ENCODE measurements at places on chromosomes 2 and 18.
A peak's percentile ranks its signal among the peaks of the same experiment; 100 is the strongest.

GRCh38 chr2:15425712-15426111, 135.4 kb downstream of the NBAS start:
- DNase-seq: no peak

DNA sequence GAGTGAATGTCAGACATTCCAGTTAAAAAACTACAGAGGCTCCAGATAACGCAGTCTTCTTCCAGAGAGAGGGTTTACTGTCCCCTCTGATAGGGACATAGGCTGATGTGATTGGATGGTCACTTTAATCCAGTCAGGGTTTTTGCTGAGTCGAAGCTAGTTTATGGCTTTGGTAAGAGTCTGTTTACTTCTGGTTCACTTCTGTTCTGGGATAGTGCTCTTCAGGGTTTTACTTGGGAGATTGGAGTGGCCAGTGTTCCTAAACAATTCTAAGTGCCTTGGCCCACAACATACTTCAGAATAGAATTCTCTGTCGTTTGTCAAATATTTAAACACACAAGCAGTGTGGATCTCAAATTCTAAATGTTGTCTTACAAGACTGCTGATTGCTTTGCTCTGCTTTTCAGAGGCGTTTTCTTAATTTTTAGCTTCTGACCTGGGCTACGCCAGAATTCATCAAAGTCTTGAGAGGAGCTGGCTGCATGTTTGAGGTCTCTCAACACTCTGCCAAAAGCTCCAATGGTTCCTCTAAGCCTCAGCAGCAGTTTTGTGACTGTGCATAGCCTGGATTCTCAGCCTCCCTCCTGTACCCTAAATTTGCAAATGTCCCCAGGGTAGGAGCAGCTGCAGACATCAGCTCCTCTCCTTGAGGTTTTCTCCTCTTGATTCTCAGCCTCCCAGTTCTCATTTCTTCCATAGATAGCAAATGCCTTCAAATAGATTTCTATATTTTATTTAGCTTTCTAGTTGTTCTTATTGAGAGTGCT, 105.8 kb downstream of the BABAM2 start:
- DNase-seq: no peak

DNA sequence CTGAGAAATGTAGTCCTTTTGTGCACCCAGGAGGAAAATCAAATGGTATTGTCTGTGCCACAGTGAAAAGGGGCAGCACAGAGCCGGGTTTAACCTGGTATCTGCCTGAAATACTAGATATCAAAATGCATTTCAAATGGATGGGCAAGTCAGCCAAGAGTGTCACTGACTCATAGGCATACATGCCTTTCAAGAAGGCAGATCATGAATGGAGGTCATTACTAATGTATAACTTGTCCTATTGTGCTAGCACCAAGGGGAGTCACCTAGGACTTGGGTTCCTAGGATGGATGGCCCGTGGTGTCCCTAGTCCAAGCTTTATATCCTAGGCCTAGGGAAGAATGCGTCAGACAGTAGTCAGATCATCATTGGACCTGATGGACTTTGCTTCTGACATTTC, 49.9 kb downstream of the TCF7L1 start:
- no peak for DNase-seq

- DNase-seq: peak; percentile 18
Observed at GRCh38 chr18:48475635-48476549, 62.9 kb upstream of the CTIF start.

DNA sequence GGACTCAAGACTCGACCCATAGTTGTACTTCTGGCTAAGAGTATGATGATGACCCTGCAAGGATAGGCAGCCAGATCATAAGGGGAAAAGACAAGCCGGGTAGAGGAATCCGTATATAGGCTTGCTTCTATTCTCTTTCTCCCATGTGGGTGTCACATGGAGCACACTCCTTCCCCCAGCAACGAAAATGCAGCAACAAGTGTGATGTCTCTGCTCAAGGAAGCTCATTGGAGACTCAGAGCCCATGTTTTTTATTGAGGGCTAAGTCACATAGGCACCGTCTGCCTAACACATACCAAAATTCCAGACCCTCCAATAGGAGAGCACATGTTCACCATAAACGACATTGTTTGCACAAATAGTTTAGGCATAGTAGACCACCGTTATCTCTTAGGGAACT, 6.3 kb downstream of the ZNF2 start:
- DNase-seq: no peak

DNA sequence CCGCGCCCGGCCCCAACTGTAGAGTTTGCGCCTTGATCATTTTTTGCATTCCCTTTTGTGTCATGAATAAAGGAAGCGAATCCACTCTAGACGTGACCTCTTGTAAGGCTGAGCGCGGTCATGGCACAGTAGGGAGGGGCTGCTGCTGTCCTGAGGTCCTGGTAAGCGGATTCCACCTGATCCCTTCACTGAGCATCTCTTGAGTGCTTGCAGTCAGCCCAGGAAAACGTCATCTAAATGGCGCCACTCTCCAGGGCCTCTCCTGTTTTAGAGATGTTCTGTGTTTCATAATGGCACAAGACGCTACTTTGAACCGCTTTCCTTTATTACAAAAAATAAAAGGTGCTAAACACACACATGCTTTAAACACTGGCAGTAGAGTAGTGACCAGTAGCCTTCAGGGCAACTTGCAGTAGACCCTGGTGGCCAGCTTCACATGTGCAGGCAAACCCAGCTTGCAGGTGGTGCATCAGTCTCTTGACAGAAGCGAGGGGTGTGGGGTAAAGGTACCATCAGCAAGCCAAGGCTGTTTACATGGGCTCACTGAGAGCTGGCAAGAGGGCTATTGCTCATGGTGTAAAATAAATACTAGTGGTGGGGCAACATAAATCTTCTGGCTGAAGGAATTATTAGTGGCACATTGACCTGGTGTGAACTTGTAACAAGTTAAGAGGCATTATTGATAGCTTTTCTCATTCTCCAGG, 43.0 kb upstream of the ACKR3 start:
- DNase-seq: no peak

- no peak for DNase-seq
Observed at GRCh38 chr2:222819722-222820333, 41.0 kb upstream of the ACSL3 start.

- DNase-seq: no peak
Observed at GRCh38 chr18:63283305-63284094, 36.1 kb downstream of the BCL2 start.

GRCh38 chr18:4549164-4549872, 94.2 kb upstream of the DLGAP1 start:
- DNase-seq: no peak

DNA sequence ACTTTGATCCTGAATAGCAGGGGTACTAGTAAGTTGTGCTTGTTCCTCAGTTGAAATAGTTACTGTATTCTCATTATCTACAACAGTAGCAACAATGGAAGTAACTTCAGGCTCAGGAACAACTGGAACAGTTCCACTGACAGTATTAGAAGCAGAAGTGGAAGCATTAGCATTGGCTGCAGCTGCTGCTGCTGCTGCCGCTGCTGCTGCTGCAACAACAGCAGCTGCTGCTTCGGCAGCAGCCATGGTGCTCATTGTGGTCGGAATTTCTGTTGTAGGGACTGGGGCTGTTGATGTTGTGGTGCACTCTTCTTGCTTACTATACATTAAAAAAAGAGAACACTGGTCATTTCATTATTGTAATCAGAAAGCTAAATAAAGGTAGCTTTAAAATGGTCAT, 40.8 kb downstream of the PRPF40A start:
- no peak for DNase-seq

DNA sequence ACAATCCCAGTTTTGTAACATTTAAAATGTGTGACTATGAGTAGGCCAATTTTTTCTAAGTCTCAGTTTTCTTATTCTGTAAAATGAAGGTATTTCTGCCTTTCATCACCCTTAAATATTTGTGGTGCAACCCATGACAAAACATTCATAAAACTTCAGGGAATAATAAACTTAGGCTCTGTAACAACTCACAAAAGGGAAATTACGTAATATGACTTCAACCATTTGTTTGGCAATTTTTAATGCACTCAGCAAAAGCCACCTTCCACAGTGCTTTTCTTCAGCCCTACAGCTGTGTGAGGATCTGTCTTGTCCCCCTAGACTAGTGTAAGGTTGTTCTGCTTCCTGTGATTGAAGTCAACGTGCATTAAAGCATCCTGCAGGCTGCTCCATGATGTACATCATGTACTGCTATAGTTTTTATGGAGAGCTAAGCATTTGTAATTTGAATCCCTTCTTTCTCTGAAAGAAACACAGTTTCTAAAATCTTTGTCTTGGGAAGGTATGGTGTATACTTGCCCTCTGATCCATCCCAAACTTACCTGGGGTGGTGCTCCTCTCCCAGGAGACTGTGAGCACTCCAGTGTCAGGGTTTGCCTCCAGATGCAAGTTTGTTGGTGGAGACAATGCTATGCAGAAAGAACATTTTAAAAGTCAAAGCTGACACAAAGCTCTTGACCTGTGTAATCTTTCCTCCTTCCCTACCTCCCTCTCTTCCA, 39.1 kb downstream of the FN1 start:
- DNase-seq: no peak

GRCh38 chr2:218996937-218997336, 3.7 kb upstream of the CRYBA2 start:
- no peak for DNase-seq

- DNase-seq: no peak
Observed at GRCh38 chr2:72415241-72415661, 267.6 kb upstream of the CYP26B1 start.

- no peak for DNase-seq
Observed at GRCh38 chr2:144354953-144355352, 165.0 kb downstream of the ZEB2 start.

DNA sequence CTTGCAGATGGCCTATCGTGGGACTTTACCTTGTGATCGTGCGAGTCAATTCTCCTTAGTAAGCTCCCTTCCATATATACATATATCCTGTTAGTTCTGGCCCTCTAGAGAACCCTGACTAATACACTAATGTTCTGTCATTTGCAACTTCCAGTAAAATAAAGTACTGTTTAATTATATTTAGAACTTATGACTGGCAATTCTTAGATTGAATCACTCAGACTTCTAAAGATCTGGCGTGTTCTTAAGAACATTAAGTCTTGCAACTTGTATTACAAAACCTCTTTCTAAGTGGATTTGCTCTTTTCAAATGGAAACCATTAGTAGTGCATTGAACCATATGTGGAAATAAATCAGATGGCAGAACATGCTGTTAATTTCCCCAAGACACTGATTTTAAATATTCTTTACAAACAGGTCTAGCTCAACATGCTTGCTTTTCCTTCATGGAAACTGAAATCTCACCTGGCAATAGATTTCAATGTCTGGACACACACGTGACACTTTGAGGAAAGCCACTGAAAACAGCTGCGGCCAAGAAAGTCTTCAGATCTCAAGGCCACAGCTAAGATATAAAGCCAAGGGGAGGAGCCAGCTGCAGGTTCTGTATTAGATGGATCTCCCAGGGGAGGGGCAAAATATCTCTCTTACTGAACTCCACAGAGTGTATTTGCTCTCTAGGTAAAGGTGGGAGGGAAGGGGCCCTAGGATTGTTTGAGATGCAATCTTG, 50.6 kb downstream of the PMAIP1 start:
- DNase-seq: no peak

GRCh38 chr2:206918263-206918662, 21.1 kb upstream of the CPO start:
- DNase-seq: no peak

DNA sequence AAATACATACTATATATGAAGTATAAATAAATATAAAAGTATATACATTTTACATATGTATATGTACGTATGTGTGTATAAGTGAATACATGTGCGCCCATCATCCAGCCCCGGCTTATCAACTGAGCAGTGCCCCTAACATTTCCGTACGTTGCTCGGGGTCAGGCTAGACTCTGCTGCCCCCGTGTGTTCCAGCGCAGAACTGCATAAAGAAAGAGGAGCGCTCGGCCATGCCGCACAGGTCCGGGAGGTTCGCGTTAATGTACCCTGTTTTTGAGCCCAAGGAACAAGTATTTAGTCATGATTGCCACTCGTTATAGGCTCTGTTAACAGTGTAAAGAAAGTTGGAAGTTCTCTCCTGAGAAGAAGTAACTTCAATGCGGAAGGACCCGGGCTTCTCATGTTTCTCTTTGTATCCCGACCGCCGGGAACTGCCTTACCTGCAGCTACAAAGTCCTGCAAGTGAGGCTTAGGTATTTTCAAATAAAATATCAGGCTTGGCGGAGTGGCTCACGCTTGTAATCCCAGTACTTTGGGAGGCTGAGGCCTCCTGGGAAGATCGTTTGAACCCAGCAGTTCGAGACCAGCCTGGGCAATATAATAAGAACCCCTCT, 55.7 kb downstream of the CD8B2 start:
- peak; percentile 73 for DNase-seq

- DNase-seq: no peak
Observed at GRCh38 chr2:222869252-222869560, 8.4 kb downstream of the ACSL3 start.

DNA sequence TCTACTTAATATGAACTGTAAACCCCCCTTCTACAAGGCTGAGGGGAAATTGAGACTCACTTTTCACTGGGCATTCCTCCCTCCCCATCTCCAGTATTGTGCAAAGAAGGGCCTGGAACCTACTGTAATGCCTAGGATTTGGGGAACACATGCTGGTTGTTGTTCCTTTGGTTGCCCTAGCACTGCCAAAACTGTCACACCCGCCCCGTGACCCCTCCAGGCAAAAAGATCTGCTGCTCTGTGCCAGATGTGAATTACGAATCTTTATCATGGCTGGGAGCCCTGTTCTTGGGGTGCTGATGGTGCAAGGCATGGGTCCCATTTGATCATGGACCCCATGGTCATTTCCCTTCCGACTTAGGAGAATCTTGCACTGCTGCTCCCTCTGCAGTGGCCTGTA, 95.4 kb downstream of the CABLES1 start:
- DNase-seq: no peak

DNA sequence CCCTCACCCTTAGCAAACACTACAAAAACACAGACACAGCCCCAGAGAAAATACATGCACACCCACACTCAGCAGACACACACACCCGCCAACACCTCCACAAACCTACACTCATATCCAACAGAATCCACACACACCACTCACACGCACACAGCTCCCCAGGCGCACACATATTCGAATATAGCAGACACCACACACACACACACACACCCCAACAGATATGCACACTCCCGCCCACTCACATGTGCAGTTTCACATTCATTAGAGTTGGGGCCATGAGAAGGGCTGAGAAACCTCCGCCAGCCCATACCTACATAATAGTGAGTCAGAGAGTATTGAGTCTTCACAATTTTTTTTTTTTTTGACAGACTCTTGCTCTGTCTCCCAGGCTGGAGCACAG, 29.4 kb upstream of the NOTO start:
- DNase-seq: no peak

GRCh38 chr2:217943446-217944321, 59.1 kb downstream of the TNS1 start:
- DNase-seq: no peak

- no peak for DNase-seq
Observed at GRCh38 chr2:235857598-235857997, 310.6 kb downstream of the GBX2 start.

DNA sequence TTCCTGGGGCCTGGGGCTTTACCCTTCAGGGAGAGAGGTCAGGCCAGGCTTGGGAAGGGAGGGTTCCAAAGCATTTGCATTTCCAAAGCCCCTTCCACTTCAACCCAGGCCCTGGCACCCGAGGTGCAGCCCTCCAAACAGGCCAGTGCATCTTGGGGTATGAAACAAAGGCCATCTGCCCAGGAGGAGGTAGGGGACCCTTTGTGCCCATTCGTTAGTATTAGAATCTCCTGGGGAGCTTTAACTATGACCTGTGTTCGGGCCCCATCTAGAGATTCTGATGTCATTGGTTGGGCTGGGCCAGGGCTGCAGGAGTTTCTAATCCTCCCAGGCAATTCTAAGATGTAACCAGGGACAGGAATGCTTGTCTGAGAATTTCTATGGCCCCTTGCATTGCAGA, 73.6 kb downstream of the CIB4 start:
- no peak for DNase-seq
